Colonic mucosa (tissue), 4 donors: ENCODE measurements at places on chromosomes 7 and 10. TPM values are rescaled to one million over a fixed set of nuclear protein-coding genes. Genes with fewer than 3 reads are reported as not detected.

GRCh38 chr7:148185041-148185440, 405.5 kb upstream of the C7orf33 start:
- H3K4me3 ChIP-seq: no peak overlapping the region
- DNase-seq: no peak
- no peaks in the 10 kb centered on the region for H3K4me1 ChIP-seq

The HOXA13 gene
- 33.8 TPM for total RNA-seq

DNA sequence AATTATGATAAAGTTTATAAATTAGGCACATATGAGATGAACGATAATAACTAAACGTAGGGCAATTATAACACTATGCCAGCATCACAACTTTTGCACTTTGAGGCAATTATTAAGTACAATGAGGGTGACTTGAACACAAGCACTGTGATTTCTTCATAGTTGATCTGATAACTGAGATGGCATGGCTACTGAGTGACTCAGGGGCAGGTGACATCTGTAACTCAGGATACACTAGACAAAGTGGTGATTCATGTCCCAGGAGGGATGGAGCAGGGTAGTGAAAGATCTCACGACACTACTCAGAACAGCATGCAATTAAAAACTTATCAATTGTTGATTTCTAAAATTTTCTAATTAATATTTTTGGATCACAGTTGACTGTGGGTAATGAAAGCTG, 98.3 kb upstream of the ARHGAP21 start:
- H3K4me3 ChIP-seq: no peak overlapping the region
- no peak for DNase-seq
- H3K4me1 ChIP-seq: no peaks in the 10 kb centered on the region
- no peaks in the 10 kb centered on the region for H3K27me3 ChIP-seq
- no peaks in the 10 kb centered on the region for H3K36me3 ChIP-seq
- no peak overlapping the region for H3K27ac ChIP-seq

The SCART1 gene
- 1.3 TPM for total RNA-seq

DNA sequence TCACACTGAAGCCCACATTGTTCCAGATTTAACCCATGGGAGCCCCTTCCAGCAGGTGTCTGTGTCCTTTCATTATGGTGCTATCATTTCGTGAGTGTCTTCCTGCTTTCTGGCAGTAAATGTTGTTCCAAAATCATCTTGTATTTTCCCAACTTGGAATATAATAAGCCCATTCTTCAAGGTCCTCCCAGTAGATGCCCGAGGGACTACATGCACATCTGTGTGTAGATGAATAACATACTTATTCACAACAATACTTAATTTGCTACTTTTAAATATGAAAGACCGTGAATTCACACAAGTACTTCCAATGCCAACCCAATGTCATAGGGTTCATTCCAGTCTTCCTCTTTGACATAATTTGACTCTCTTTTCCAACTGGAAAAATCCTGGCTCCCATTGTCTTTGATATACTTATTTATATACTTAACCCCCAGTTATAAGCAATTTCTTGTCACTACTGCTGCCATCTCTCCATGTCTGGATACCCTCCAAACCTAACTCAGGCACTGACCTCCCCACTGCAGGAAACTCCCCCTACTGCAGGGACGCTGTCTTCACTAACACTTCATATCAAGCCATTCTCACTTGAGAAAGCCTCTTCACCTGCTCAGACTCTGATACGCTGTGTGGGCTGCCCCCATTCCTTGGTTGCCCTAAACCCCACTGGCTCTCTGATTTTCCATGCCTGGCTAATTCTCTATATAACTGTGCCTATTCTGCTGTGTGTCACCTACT, 1119.2 kb downstream of the CNTNAP2 start:
- no peaks in the 10 kb centered on the region for H3K36me3 ChIP-seq
- no peaks in the 10 kb centered on the region for H3K4me1 ChIP-seq
- H3K27ac ChIP-seq: no peak overlapping the region
- H3K4me3 ChIP-seq: no peak overlapping the region

The OPALIN gene
- not detected for total RNA-seq

DNA sequence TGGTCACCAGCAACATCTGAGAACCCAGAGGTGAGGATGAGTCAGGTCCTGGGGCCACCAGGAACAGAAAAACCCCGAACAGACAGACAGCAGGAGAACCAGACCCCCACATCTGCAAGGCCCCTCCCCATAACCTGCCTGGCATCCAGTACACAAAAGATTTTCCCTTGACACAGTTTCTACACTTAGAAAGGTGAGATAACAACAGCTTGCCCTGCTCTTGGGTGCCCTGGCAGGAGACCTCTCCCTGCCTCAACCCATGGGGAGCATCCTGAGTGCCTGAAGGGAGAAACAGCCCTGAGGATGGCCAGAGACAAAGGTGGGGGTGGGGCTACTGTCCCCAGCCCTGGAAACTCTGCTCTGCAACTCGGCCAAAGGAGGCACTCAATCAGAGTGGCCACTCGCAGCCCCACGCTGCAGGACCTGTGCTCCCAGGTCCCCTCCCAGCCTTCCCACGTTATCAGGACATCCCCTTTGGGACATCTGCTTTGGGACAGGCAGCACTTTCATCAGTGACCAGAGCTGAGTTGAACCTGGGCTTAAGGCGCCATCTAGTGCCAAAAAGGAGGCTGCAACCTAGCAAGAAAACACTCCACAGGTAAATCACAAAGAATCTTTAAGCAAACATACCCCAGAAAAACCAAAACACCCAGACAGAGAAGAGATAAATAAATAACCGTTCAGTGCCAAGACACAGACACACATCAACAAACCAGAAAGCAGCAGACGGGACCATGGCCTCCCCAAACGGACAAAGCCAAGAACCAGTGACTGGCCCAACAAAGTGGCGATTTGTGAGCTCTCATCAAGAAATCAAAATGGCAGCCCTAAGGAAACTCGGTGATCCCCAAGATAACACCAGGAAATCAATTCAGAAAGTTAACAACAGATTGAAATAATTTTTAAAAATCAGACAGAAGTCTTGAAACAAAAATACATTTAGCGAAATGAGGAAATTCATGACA, 233.7 kb downstream of the PTPRN2 start:
- peak; percentile 30 for DNase-seq
- H3K27me3 ChIP-seq: no peaks in the 10 kb centered on the region
- no peaks in the 10 kb centered on the region for H3K36me3 ChIP-seq
- no peaks in the 10 kb centered on the region for H3K4me1 ChIP-seq
- H3K27ac ChIP-seq: no peak overlapping the region

- no peak for DNase-seq
- H3K27me3 ChIP-seq: no peaks in the 10 kb centered on the region
- H3K4me3 ChIP-seq: no peak overlapping the region
- no peaks in the 10 kb centered on the region for H3K36me3 ChIP-seq
- no peak overlapping the region for H3K27ac ChIP-seq
Measured at GRCh38 chr10:43665054-43665453, 16.4 kb upstream of the ZNF32 start.

The UBTD1 gene
- 1.8 TPM for total RNA-seq

DNA sequence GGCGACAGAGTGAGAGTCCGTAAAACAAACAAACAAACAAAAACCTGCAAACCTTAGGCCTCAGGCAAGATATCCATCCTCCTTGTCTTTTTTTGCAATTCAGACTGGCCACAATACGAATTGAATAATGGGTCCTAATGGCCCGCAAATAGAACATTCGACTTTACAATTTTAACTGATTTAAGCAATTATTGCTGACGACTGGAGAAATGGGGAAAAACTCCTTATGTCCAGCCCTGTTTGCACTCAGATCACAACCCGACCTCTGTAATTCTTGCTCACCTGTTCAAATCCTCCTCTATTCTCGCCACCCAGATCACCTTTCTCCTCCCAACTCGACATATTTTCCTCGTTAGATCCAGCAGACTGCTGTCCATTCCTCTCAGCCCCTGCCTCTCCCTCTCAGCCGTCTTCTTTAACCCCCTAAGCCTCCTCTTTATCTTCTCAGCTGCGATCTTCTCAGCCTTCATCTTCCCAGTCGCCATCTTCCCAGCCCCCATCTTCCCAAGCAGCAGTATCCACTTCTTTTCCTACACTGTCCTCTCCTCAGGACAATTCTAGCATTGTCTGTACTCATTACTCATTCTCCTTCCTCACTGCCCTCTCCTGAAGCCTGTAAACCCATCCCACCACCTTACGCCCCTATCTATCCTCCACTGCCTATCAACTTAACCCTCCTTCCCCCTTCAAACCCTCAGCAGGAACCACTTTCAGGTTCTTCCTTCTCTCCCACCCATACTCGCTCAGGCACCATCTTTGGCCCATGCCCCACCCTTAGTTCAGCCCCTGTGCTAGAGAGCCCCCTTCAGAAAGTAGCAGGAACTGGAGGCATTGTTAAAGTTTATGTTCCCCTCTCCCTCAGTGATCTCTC, 61.8 kb downstream of the LRRC17 start:
- H3K27me3 ChIP-seq: no peaks in the 10 kb centered on the region
- H3K27ac ChIP-seq: no peak overlapping the region
- DNase-seq: no peak
- no peaks in the 10 kb centered on the region for H3K4me1 ChIP-seq

DNA sequence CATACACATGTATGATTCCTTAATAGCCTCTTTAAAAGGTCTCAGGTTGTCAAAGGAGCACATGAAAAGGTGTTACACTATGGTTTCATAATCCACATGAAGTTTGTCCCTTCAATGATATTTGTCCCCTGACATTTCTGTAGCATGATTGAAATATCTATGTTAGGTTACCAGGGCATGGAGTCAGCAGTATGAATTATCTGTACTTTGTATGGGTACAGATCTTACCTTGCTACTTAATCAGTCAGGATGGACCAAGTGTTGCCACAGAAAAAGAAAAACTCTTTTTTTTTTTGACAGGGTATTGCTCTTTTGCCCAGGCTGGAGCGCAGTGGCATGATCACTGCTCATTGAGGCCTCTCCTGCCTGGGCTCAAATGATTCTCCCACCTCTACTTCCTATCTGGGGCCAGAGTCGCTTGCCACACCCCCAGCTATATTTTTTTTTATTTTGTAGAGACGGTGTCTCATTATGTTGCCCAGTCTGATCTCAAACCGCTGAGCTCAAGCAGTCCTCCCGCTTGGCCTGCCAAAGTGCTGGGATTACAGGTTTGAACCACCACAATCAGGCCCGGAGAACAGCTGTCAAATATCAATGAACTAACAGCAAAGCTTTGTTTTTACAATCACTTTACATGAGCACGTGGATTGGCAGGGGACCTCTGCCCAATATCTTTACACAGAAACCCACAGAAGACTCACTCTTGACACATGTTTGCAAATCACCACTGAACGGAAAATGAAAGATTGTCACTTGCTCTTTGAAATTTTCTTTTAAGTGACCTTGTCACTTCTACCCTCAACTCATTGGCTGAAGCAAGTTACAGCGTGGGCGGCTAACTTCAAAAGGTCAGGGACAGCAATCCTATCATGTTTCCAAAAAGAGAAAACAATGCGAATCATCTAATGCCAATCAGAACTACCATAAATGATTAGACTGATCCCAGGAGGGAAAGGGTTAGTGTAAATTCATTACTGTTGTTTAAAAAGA, 140.2 kb downstream of the PRKG1 start:
- DNase-seq: no peak
- no peak overlapping the region for H3K27ac ChIP-seq
- no peaks in the 10 kb centered on the region for H3K4me1 ChIP-seq
- no peaks in the 10 kb centered on the region for H3K36me3 ChIP-seq

GRCh38 chr7:151246851-151247580, 1.5 kb downstream of the SMARCD3 start:
- DNase-seq: no peak
- H3K27ac ChIP-seq: no peak overlapping the region

DNA sequence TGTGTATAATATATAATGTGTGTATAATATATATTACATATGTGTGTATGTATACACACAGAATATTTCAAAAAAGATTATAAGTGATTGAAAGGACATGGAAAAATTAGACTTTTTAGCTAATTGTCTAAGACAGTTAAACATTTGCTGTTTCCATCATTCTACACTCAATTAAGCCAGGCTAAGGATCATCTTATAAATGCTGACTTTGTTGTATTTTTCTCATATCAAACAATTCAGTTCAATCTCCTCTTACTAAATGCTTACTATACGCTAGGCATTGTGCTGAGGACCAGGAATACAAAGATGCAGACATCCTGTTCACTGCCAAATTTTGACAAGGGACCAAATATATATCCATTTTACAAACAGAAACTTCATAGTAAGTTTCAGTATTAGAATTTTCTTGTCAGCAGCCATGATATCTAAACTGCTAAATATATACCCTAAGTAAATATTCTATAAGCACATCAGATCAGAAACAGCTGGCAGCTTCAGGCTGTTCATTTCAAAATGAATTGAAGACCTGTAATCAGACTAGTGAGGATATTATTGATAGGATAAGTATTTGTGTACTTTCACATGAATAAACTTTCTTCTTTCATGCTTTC, 10.3 kb upstream of the LRRN3 start:
- no peaks in the 10 kb centered on the region for H3K36me3 ChIP-seq
- DNase-seq: no peak

The DDX50 gene
- 24.1 TPM for total RNA-seq

- no peaks in the 10 kb centered on the region for H3K36me3 ChIP-seq
- H3K4me3 ChIP-seq: no peak overlapping the region
- no peaks in the 10 kb centered on the region for H3K27me3 ChIP-seq
- no peak overlapping the region for H3K27ac ChIP-seq
- H3K4me1 ChIP-seq: no peaks in the 10 kb centered on the region
Measured at GRCh38 chr7:45582136-45582749, 8.1 kb downstream of the ADCY1 start.

DNA sequence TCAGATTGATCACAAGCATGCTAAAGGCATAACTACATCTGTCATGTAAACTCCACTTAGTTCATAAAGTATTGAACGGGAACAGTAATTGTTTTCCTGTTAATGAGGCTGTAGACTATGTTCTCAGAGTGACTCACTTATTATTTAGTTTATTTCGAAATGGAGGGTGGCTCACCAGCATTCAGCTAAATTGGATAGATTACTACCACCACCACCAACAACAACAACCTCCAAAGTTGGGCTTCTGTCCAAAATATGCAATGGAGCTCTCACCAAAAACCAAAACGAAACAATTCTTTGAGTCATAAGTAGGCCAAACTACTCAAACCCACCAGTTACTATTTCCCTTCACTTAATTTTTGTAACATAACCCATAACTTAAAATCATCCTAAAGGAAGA, 127.9 kb upstream of the NRBF2 start:
- H3K27ac ChIP-seq: no peak overlapping the region
- DNase-seq: no peak
- H3K4me3 ChIP-seq: no peak overlapping the region
- H3K27me3 ChIP-seq: no peaks in the 10 kb centered on the region

The PARD3 gene
- total RNA-seq: 41.7 TPM

DNA sequence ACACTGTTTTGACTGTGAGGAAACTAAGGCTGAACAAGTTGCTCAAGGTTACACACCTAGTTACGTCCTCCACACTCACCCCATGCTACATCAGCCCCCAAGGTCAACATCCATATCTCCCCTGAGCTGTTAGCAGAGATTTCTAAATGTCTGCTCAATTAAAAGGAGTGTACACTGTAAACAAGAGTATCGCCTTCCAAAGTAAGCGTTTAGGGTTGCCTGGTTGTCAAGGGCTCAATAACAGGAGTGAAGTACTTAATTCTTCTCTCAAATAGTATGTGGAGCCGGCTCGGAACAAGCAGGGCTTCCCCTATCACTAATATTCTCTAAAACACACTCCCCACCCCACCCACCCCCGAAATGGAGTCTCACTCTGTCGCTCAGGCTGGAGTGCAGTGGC, 412.8 kb upstream of the GALNT17 start:
- H3K4me3 ChIP-seq: no peak overlapping the region
- H3K27me3 ChIP-seq: no peaks in the 10 kb centered on the region
- DNase-seq: no peak
- no peak overlapping the region for H3K27ac ChIP-seq
- H3K36me3 ChIP-seq: no peaks in the 10 kb centered on the region

The CYP2C19 gene
- total RNA-seq: 0.16 TPM
